A549 treated with DMSO at 1 μM for 4 hours (cell line): ENCODE measurements at places on chromosomes 3 and 15. TPM values are rescaled to one million over a fixed set of nuclear protein-coding genes. Genes with fewer than 3 reads are reported as not detected.

The EFCC1 gene
- total RNA-seq: not detected in 5 replicates

The FANCD2OS gene
- not detected in 5 replicates for total RNA-seq

The GRAMD1C gene
- total RNA-seq: 0.31 to 1.4 TPM (median 0.71 TPM) in 5 replicates

The BSN gene
- total RNA-seq: 0.16 to 0.37 TPM (median 0.17 TPM) in 5 replicates

The PLA2G4D gene
- total RNA-seq: not detected in 5 replicates

The GALNT15 gene
- total RNA-seq: 0.06 to 0.14 TPM (median 0.07 TPM) in 3 of 5 replicates, not detected in the others

The ISLR gene
- 0.15 to 0.41 TPM (median 0.25 TPM) in 5 replicates for total RNA-seq

The NAALADL2 gene
- total RNA-seq: 0.14 to 0.36 TPM (median 0.24 TPM) in 4 of 5 replicates, not detected in the other

The BLM gene
- total RNA-seq: 12.1 to 15.5 TPM (median 12.4 TPM) in 5 replicates

The C15orf40 gene
- total RNA-seq: 43.2 to 56.3 TPM (median 49.7 TPM) in 5 replicates

The CEP19 gene
- 2.2 to 3.4 TPM (median 3.1 TPM) in 5 replicates for total RNA-seq

The CLEC3B gene
- total RNA-seq: 0.10 TPM in 1 of 5 replicates, not detected in the others

The FGF12 gene
- 0.38 to 0.97 TPM (median 0.63 TPM) in 5 replicates for total RNA-seq

The ITIH1 gene
- total RNA-seq: not detected in 5 replicates

The FRMD4B gene
- total RNA-seq: 1.1 to 2.3 TPM (median 1.9 TPM) in 5 replicates

The CD276 gene
- 71.9 to 80.2 TPM (median 79.5 TPM) in 5 replicates for total RNA-seq

The ACP3 gene
- total RNA-seq: 0.02 TPM in 1 of 5 replicates, not detected in the others

The SHC4 gene
- 0.80 to 1.1 TPM (median 1.0 TPM) in 5 replicates for total RNA-seq

The CTXN2 gene
- total RNA-seq: 0.02 to 0.04 TPM in 2 of 5 replicates, not detected in the others

The AMIGO3 gene
- total RNA-seq: 0.48 to 0.91 TPM (median 0.61 TPM) in 5 replicates

The RARB gene
- 6.6 to 16.1 TPM (median 14.1 TPM) in 5 replicates for total RNA-seq

The GOLGA8M gene
- total RNA-seq: not detected in 5 replicates

The OIP5 gene
- total RNA-seq: 13.9 to 15.3 TPM (median 14.6 TPM) in 5 replicates

The CHRM5 gene
- total RNA-seq: 0.05 TPM in 1 of 5 replicates, not detected in the others

The INKA1 gene
- total RNA-seq: 1.6 to 1.7 TPM (median 1.6 TPM) in 5 replicates

The AADACL2 gene
- not detected in 5 replicates for total RNA-seq

The PLXNB1 gene
- total RNA-seq: 13.2 to 15.8 TPM (median 15.1 TPM) in 5 replicates

The HES1 gene
- total RNA-seq: 12.0 to 14.9 TPM (median 14.1 TPM) in 5 replicates

The OR5K3 gene
- total RNA-seq: not detected in 5 replicates

The MEIS2 gene
- total RNA-seq: 8.2 to 10.5 TPM (median 9.5 TPM) in 5 replicates

The CKMT1A gene
- 2.2 to 3.1 TPM (median 2.7 TPM) in 5 replicates for total RNA-seq

The MIX23 gene
- total RNA-seq: 53.4 to 63.8 TPM (median 55.6 TPM) in 5 replicates

The GLCE gene
- total RNA-seq: 19.7 to 29.1 TPM (median 24.8 TPM) in 5 replicates

The SPTBN5 gene
- 0.25 to 0.39 TPM (median 0.27 TPM) in 5 replicates for total RNA-seq

The EFCAB12 gene
- 0.40 to 0.67 TPM (median 0.51 TPM) in 5 replicates for total RNA-seq
